ENCODE measurements at places on chromosomes 1 and 21.
A peak's percentile ranks its signal among the peaks of the same experiment; 100 is the strongest.

- no peak for DNase-seq
These were observed 134.7 kb downstream of the HLX start for GRCh38 chr1:221013691-221014660.

GRCh38 chr1:158017800-158018595 lies 24.6 kb downstream of the KIRREL1 start:
- no peak for DNase-seq

DNA sequence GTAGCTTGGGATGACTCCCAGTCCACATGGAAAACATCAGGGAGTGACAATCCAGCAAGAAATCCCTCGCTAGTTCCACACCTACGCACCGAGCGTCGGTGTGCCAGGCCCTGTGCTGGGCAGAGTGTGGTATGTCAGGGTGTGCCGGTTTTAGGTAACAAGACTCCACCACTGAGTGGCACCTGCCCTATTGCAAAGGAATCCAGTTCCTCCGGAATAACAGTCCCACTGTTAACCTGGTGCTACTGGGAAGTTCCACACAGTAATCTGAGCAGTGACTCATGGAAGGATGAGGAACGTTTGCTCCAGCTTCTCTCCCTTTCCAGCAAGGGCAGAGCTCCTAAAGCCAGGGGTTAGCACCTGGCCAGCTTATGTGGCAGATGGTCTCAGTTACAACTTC lies 14.3 kb downstream of the RNF207 start:
- DNase-seq: no peak

DNA sequence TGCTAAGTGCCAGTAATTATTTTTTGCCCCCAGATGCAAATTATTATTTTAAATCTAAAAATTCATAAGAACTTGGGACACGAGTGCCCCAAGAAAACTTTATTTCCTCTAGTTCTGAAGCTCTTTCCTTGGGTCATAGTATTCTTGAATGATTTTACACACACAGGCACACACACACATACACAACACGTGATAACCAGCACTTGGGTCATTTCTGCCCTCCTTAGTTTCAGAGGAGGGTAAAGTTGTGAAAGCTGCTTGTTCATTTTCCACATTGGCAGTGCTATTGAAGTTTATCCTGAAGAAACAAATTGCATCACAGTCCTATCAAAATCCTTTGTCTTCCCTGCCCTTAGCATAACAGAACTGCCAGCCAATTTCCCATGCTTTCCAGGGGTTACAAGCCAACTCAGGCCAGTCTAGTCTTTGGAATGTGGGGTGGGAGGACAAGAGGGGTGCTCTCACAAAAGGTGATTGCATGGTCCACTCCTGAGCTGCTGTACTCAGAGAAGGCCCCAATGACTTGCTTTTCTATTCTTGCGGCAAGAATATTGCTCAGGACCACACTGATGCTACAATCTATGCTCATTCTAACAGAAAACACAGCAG lies 98.5 kb upstream of the POGK start:
- no peak for DNase-seq

- no peak for DNase-seq
These were observed 45.4 kb downstream of the ETS2 start for GRCh38 chr21:38851101-38851500.

GRCh38 chr21:34097442-34097841 lies 24.1 kb downstream of the MRPS6 start:
- no peak for DNase-seq

DNA sequence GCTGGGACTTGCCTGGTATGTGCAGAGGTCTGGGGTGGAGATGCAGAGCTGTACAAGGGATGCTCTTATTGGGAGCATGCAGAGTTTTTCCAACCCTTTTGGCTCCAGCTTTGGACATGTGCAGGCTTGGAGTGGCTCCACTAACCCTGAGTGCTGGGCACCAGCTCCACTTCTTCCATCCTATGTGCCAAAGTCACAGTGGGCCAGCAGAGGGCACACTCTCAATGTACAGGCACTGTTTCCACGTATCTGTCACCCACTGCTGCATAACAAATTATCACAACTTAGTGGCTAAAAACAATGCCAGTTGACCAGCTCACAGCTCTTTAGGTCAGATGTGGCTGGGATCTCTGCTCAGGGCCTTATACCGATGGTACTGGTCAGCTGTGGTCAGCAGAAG lies 631.8 kb downstream of the AJAP1 start:
- DNase-seq: peak; percentile 14

GRCh38 chr1:188871164-188871563 lies 1606.5 kb downstream of the BRINP3 start:
- DNase-seq: no peak

GRCh38 chr1:52365071-52365745 lies 797 bp downstream of the CC2D1B start:
- DNase-seq: no peak

- no peak for DNase-seq
These were observed 13.2 kb downstream of the SEMA6C start for GRCh38 chr1:151133018-151133806.

- no peak for DNase-seq
These were observed 25.7 kb downstream of the EPHA8 start for GRCh38 chr1:22588899-22589422.

DNA sequence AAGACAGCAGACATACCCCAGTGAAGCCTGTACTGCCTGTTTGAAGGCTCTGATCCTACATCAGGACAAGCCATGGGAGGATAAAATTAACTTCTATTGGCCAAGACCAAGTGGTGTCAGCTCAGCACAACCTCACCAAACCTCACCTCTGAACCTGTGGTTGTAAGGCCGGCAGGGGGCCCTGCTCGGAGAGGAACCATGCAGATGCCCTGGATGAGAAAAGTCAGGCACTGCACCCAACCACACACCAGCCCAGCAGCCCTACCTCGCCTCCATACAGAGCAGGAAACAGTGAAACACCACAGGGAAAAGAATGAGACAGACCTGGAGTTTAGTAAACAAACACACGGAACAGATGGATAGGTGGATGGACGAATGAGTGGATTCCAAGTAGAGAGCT lies 70.0 kb upstream of the PAX7 start:
- no peak for DNase-seq

GRCh38 chr1:56710646-56711045 lies 65.5 kb downstream of the PRKAA2 start:
- no peak for DNase-seq

DNA sequence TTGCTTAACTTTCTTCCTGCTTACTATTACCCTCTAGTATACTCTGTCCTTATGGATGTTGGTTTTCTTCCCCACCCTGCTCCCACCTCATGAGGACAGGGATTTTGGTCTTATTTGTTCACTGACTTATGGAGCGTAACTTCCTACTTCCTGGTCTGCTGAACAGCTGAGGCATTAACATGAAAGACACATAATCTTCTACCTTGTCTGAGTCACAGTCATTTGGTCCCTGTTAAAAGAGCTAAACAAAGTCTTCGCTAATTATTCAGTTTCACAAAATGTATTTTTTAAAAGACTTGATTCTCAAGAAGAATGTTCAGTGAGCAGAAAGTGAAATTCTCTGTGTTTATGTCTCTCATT lies 18.5 kb downstream of the RNASEL start:
- no peak for DNase-seq

GRCh38 chr1:2156866-2157265 lies 37.7 kb downstream of the FAAP20 start:
- DNase-seq: no peak

DNA sequence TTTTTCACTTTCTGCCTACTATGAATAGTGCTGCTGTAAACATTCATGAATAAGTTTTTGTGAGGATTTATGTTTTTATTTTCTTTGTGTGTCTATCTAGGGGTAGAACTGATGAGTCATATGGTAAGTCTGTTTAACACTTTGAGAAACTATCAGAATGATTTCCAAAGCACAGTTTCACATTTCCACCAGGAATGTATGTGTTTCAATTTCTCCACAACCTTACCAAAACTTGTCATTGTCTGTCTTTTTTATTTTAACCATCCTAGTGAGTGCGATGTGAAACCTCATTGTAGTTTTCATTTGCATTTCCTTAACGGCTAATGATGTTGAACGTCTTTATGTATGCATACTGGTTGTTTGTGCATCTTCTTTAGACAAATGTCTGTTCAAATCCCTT lies 23.5 kb downstream of the RNASEL start:
- DNase-seq: no peak

- no peak for DNase-seq
These were observed 130.4 kb downstream of the AK5 start for GRCh38 chr1:77412069-77412819.

DNA sequence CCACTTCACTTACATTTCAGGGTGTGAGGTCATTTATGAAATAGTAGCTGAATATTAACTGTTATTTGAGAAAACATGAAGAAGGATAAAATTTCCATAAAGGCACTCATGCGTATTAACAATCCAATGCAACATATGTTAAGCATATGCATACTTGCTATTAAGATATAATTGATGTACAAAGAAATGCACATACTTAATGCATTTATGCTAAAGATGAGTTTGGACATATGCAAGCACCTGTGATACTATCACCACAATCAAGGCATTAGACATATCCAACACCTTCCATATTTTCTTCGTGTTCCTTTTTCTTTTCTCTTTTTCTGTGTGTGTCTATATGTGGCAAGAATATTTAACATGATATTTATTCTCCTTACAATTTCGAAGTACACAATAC lies 464.8 kb upstream of the BRINP3 start:
- DNase-seq: no peak

DNA sequence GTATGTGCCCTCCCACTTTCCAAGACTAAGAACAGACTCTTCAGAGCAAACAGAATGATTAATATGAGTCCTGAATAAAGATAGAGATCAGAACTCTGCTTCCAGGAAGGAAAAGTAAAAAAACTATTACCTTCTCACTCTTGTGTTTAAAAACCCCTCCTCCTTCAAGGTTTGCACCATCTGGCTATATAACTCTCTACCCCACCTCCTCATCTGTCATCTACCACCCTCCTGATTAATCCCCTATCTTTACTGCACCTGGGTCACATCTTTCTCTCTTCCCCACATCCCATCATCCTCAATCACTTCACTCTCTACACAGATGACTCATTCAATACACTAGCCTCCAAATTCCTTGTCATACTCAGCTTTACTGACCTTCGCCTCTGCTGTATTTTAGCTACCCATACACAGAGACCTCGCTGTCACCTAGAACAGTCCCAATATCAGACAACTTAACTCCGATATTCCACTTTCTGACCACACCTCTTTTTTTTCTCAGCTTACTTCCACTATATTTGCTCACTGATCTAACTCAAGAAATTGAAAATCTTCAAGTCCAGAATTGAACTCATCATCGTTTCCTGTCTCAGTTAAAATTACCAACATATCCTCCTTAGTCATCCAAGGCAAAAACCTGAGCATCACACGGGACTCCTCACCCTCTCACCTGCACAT lies 3.7 kb downstream of the SCMH1 start:
- DNase-seq: no peak

DNA sequence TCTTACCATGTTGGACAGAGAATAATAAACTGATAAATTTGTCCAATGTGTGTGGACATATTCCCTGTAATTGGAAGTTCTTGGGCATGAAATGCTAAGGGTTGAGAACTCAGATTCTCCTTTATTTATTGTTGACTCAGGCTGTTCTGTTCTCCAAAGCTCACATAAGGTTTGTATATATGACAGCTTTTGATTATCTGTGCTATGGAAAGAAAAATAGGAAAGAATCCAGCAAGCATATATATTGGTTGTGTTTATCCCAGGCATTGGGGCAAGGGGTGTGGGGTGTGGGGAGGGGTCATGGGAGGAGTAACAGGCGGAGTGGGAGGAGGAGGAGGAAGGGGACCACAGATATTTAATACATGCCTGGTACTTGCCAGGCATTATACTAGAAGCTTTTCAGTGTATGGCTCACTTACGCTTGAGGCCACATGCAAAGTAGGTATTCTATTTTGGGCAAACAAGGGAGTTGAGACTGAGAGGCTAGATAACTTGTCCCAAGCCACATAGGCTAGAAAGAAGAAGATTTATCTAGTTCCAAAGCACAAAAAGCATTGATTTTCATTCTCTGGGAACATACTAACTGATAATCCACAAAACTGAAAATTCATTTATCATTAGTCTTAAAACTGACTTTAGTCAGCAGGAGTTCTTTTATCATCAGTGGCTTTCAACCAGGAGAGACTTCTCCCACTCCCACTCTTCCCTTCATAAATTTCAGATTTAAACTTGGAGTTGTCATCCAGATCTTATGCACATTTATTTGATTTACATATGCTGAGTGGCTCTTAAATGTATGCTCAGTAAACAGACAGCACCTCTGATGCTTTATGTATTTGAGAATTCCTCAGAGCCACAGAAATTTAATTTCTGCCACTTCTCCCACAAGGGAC lies 27.2 kb downstream of the NGF start:
- no peak for DNase-seq
